ENCODE measurements at places on chromosomes 3 and 15. TPM values are rescaled to one million over a fixed set of nuclear protein-coding genes. Genes with fewer than 3 reads are reported as not detected.

Gene DNAH12
- not detected for total RNA-seq

DNA sequence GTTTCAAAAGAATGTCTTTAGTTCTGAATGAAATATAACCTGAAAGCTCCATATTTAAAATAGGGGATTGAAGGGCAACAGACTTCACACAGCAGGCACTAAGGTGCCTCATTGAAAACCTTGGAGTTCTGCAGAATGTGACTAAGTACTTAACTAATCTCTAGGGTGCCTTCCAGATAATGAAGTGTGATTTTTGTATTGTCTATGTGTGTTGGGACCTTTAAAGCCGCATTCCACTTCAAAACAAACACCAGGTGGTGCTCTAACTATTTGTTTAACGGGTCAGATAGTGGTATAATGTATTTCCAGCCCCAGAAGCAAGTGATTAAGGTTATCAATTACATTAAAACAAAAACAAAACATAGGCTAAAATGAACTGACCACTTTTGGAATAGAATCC is 28.0 kb downstream of the TFG start:
- DNase-seq: no peak

GRCh38 chr15:72086920-72087648 is 30.9 kb downstream of the MYO9A start:
- no peak for DNase-seq

GRCh38 chr3:40901298-40901697 is 298.0 kb upstream of the CTNNB1 start:
- no peak for DNase-seq

DNA sequence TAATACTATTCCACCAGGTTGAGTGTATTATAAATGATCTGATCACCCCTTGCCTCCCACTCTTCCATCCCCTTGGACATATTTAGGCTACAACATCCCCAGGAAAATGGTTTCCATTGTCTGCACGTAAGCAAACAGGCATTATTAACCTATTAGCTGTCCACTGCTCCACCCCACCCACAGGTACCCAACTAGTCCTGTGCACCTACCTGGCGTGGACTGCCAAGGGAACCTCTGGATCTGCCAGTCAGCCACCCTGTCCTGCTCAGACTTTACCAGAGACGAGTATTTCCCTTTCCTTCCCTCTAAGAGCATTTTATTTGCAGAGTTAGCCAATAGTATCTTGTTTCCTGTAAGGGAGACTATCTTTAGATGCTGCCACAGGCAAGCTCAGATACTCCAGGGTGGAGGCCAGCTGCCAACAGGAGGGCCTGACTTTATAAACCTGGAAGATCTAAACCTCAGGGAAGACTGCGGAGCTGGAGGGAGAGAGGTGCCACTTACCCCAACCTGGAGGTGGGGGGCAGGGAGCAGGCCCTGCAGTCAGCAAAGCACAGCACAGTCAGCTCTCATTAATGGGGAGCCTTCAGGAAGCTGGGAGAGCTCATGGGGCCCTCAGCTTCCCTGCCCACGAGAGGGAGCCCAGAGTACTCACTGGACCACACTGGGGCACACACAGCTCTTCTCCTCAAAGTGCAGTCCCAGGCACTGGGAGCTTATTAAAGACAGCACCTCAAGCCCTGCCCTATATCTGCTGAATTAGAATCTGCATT is at the start of gene CX3CR1:
TSS of gene CX3CR1 (minus strand) at position 292 of the 773 bp plus-strand sequence. CDS start 13,527 bp downstream, outside the sequence.
- no peak for DNase-seq

Gene TNFAIP8L3
- 3.1 TPM for total RNA-seq
